ENCODE measurements at places on chromosomes 12 and 14. TPM values are rescaled to one million over a fixed set of nuclear protein-coding genes. Genes with fewer than 3 reads are reported as not detected.
A peak's percentile ranks its signal among the peaks of the same experiment; 100 is the strongest.

DNA sequence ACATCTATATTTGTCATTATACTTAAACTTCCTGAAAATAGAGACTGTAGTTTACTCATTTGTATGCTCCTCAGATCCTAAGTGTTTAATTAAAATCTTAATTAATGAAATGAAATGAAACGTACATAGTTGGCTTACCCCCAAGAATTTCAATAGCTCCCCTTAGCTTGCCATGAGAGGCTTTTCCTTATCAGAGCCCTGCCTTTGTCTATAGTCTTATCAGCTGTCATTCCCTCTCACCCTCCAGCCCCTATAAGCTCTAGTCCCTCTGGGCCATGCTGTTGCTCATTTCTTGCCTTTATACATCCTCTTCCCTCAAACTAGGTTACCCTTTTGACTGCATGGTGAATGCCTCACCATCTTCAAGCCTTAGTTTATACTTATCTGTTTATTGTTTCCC, 1.1 kb upstream of the RTRAF start:
- no peaks in the 10 kb centered on the region for H3K27me3 ChIP-seq
- peak overlapping the region; percentile 87 for H3K4me3 ChIP-seq
- peaks cover 24% of the 10 kb centered on the region for H3K4me1 ChIP-seq
- no peak for DNase-seq
- peaks cover 19% of the 10 kb centered on the region for H3K36me3 ChIP-seq

GRCh38 chr12:101880769-101881168, 3.4 kb downstream of the DRAM1 start:
- no peak for DNase-seq
- no peak overlapping the region for H3K4me3 ChIP-seq
- H3K27me3 ChIP-seq: no peaks in the 10 kb centered on the region
- peaks cover 14% of the 10 kb centered on the region for H3K4me1 ChIP-seq
- no peak overlapping the region for H3K27ac ChIP-seq

- H3K36me3 ChIP-seq: no peaks in the 10 kb centered on the region
- no peaks in the 10 kb centered on the region for H3K27me3 ChIP-seq
- DNase-seq: no peak
- H3K27ac ChIP-seq: no peak overlapping the region
Measured at GRCh38 chr12:61452076-61452475, 808.1 kb upstream of the USP15 start.

- H3K4me3 ChIP-seq: no peak overlapping the region
- H3K27me3 ChIP-seq: peaks cover 18% of the 10 kb centered on the region
- no peaks in the 10 kb centered on the region for H3K36me3 ChIP-seq
- H3K27ac ChIP-seq: no peak overlapping the region
- DNase-seq: no peak
- no peaks in the 10 kb centered on the region for H3K4me1 ChIP-seq
Measured at GRCh38 chr12:105502426-105502930, 172.0 kb downstream of the C12orf75 start.

GRCh38 chr14:56803816-56804535, 6.3 kb downstream of the OTX2 start:
- peaks cover 14% of the 10 kb centered on the region for H3K4me1 ChIP-seq
- peaks cover 81% of the 10 kb centered on the region for H3K27me3 ChIP-seq
- H3K4me3 ChIP-seq: no peak overlapping the region
- H3K36me3 ChIP-seq: peaks cover 5% of the 10 kb centered on the region

- H3K27ac ChIP-seq: no peak overlapping the region
- H3K4me3 ChIP-seq: no peak overlapping the region
- peaks cover 21% of the 10 kb centered on the region for H3K4me1 ChIP-seq
- peaks cover 16% of the 10 kb centered on the region for H3K36me3 ChIP-seq
Measured at GRCh38 chr12:112183141-112184021, 58.0 kb downstream of the TRAFD1 start.

DNA sequence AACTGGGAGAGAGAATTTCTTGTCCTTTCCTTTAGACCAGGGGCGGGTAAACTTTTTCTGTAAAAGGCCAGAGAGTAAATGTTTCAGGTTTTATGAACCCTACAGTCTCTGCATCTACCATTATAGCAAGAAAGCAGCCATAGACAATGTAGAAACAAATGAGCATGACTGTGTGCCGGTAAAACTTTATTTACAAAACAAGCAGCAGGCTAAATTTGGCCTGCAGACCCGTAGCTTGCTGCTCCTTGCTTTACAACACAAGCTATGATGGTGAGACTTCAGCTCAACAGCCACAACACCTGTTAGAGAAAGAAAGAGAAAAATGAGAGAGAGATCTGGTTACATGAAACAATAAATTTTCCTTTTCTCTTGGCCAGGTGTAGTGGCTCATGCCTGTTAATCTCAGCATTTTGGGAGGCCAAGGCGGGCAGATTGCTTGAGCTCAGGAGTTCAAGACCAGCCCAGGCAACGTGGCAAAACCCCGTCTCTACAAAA, 4.2 kb upstream of the CDC42BPB start:
- no peaks in the 10 kb centered on the region for H3K4me1 ChIP-seq
- DNase-seq: no peak
- peaks cover 26% of the 10 kb centered on the region for H3K27me3 ChIP-seq
- no peak overlapping the region for H3K27ac ChIP-seq
- H3K4me3 ChIP-seq: no peak overlapping the region
- H3K36me3 ChIP-seq: no peaks in the 10 kb centered on the region

- DNase-seq: peak; percentile 66
- H3K4me3 ChIP-seq: no peak overlapping the region
- H3K36me3 ChIP-seq: no peaks in the 10 kb centered on the region
- H3K27me3 ChIP-seq: peaks cover 3% of the 10 kb centered on the region
Measured at GRCh38 chr14:77208291-77208978, 26.8 kb downstream of the TMEM63C start.

DNA sequence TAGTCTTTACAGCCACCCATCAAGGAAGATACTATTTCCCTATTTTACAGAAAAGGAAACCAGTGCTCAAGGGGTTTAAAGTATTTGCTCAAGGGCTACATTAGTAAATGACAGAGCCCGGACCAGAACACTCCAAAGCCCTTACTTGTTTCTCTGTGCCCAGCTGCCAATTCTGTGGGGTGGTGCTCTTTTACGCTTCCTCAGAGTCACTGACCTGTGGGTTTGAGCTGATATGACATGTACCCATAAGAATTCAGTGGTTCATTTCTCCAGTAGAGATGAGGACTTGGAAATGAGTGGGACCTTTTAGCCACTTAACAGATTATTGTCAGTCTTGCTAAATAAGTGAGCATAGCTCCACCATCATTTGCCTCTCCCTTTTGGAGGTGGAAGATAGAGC, 37.4 kb upstream of the NKX2-8 start:
- no peak overlapping the region for H3K27ac ChIP-seq
- no peak overlapping the region for H3K4me3 ChIP-seq
- H3K4me1 ChIP-seq: no peaks in the 10 kb centered on the region
- H3K36me3 ChIP-seq: no peaks in the 10 kb centered on the region

- DNase-seq: no peak
- no peak overlapping the region for H3K4me3 ChIP-seq
- peaks cover 5% of the 10 kb centered on the region for H3K36me3 ChIP-seq
Measured at GRCh38 chr12:1766110-1766509, 54.3 kb upstream of the LRTM2 start.

DNA sequence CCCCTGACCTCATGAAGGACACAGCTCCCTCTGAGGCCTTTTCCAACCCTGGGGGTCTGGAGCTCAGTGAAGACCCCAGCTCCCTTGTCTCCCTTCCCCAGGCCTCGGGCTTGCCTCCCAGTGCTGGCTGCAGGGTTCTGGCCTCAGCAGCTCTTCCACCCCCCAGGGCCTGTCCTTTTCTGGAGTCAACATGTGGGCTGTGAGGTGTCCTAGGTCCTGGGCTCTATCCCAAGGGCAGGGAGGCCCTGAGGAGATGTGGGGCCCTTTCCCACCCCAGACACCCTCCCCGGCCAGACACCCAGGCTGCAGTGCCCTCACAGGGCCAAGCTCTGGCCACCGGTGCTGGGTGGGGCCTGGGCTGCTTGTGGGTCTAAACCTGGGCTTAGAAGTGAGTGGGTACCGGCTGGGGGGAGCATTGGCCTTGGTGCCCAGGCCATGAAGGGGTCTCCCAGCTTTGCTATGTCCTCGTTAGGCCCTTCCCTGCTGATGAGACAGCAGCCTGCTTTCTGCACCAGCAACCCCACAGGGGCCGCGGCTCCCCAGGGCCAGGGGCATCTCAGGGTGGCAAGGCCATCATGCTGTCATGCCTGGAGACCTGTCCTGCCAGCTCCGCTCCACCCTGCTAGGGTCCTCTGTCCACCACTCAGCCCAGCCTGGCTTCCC, 2.7 kb upstream of the CRIP2 start:
- H3K27ac ChIP-seq: no peak overlapping the region
- H3K36me3 ChIP-seq: no peaks in the 10 kb centered on the region
- peaks cover 5% of the 10 kb centered on the region for H3K4me1 ChIP-seq
- no peak overlapping the region for H3K4me3 ChIP-seq
- peaks cover 8% of the 10 kb centered on the region for H3K27me3 ChIP-seq

- no peak for DNase-seq
- no peak overlapping the region for H3K4me3 ChIP-seq
- H3K36me3 ChIP-seq: no peaks in the 10 kb centered on the region
- no peaks in the 10 kb centered on the region for H3K4me1 ChIP-seq
Measured at GRCh38 chr12:97404093-97404492, 58.5 kb upstream of the RMST start.

- no peaks in the 10 kb centered on the region for H3K4me1 ChIP-seq
- no peak overlapping the region for H3K4me3 ChIP-seq
- H3K27ac ChIP-seq: no peak overlapping the region
- H3K36me3 ChIP-seq: no peaks in the 10 kb centered on the region
Measured at GRCh38 chr12:41510470-41510869, 322.4 kb downstream of the PDZRN4 start.

DNA sequence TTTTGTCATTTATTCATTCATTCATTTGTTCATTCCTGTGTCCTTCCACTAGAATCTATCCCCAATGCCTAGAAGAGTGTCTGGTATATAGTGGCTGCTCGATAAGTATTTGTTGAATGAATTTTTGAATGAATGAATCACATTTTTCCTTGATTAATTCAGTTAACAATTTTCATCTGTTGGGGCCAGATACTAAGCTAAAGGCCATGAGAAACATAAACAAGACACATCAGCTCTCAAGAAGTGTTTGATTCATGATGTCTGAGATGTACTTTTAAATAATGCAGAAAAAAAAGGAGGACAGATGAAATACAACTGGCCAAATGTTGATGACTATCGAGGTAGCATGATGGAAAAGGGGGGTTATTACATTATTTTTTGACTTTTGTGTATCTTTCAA, 48.1 kb upstream of the TMED10 start:
- H3K36me3 ChIP-seq: no peaks in the 10 kb centered on the region
- no peak overlapping the region for H3K4me3 ChIP-seq
- peaks cover 22% of the 10 kb centered on the region for H3K4me1 ChIP-seq
- no peaks in the 10 kb centered on the region for H3K27me3 ChIP-seq
- no peak overlapping the region for H3K27ac ChIP-seq

DNA sequence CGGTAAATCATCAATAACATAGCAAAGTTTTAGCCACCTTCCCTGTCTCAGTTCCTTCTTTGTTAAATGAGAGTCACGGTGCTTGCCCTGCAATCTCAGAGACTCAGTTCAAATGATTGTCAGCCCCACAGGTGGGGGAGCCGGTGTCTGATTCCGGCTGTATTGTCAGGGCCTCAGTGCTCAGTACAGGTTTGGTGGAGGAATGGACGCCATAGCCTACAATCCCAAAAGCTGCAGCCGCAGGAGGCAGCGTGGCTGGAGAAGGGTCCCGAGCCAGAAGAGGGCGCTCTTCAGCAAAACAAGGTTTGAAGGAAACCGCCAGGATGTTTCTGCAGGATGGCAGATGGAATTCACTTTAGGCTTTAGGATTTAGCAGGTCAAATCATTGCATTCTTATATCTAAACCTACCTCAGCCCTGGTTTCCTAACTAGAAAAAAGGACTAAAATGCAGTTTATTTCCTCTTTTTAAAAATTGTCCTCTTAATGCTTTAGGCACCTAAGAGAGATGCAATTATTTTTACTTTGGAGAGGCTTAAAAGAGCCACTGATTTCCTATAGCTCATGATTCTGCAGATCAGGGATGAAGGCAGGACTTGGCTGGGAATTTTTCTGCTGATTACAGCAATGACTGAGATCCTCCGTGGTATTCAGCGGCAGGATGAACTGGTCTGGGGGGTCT, 29.2 kb downstream of the FOS start:
- no peak overlapping the region for H3K4me3 ChIP-seq
- peaks cover 1% of the 10 kb centered on the region for H3K27me3 ChIP-seq
- DNase-seq: peak; percentile 82

DNA sequence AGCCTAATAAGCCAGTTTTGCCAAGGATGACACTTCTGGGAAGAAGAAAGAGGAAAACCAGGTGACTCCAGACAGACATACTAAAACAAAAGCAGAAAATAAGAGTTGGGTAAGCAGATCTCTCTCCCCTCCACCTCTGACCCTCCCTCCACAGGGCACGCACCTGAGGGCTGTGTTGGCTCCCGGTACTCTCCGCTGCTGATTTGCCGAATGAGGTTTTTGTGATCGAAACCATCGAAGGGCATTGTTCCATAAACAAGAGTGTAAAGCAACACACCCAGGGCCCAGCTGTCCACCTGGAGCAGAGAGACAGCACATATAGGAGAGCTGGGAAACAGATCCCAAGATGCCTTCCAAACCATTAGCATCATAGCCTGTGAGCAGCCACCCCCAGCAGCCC, 68.1 kb downstream of the NUAK1 start:
- H3K36me3 ChIP-seq: no peaks in the 10 kb centered on the region
- H3K4me3 ChIP-seq: no peak overlapping the region
- H3K27me3 ChIP-seq: peaks cover 9% of the 10 kb centered on the region
- H3K27ac ChIP-seq: no peak overlapping the region
- no peak for DNase-seq

GRCh38 chr12:107571492-107571891, 114.1 kb upstream of the PWP1 start:
- no peak for DNase-seq
- no peaks in the 10 kb centered on the region for H3K36me3 ChIP-seq
- no peak overlapping the region for H3K4me3 ChIP-seq
- no peaks in the 10 kb centered on the region for H3K27me3 ChIP-seq

DNA sequence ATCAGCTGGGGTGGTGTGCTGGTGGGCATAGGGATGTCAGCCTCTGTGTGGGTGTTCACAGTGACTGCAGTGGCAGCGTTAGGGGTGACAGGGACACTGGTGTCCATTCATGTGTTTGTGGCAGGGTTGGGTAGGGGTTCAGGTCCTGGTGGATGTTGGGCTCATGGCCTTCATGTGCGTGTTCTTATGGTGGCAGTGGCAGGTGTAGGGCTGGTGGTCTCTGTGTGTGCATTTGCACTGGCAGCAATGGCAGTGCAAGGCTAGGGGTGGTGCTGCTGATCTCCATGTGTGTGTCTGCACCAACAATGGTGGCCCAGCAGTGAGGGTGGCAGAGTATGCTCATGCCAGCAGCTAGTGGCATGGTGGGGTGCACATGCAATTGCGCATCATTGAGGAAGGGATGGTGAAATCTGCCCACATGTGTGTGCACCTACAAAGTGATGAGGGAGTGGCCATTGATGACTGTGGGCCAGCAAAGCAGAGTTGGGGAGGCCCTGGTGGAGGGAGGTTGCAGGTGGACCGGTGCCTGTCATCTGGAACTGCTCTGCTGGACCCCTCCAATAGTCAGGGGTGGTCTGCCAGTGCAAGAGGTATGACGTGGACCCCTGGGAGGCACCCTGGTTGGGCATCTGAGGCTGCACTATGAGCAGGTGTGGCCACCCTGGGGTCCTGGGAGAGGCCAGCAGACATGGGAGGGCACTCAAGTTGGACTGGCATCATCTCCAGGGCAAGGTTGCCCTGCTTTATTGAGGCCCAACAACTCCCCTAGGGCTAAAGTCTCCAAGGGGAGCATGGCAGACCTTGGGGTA, 182.9 kb downstream of the TTC6 start:
- no peak overlapping the region for H3K27ac ChIP-seq
- no peak overlapping the region for H3K4me3 ChIP-seq
- no peaks in the 10 kb centered on the region for H3K36me3 ChIP-seq
- no peaks in the 10 kb centered on the region for H3K4me1 ChIP-seq

Gene PLXNC1
- total RNA-seq: 8.8 TPM

Gene DEGS2
- total RNA-seq: 2.6 TPM

Gene POTEG
- total RNA-seq: not detected

Gene PPFIA2
- not detected for total RNA-seq

Gene CLEC4A
- total RNA-seq: 2.0 TPM
